ENCODE measurements at places on chromosomes 11 and 22. TPM values are rescaled to one million over a fixed set of nuclear protein-coding genes. Genes with fewer than 3 reads are reported as not detected.

The E2F8 gene
- 2.0 TPM for total RNA-seq

The KDM4E gene
- not detected for total RNA-seq

The CEND1 gene
- total RNA-seq, result 0.19 TPM

The OR56A1 gene
- not detected for total RNA-seq

The TRMT112 gene
- 97.5 TPM for total RNA-seq

The CRYBA4 gene
- total RNA-seq, result not detected

The MPZL3 gene
- 1.8 TPM for total RNA-seq

Measured in Right ventricle myocardium superior (tissue), 1 donor.